ENCODE measurements at places on chromosomes 12 and 14. TPM values are rescaled to one million over a fixed set of nuclear protein-coding genes. Genes with fewer than 3 reads are reported as not detected.

DNA sequence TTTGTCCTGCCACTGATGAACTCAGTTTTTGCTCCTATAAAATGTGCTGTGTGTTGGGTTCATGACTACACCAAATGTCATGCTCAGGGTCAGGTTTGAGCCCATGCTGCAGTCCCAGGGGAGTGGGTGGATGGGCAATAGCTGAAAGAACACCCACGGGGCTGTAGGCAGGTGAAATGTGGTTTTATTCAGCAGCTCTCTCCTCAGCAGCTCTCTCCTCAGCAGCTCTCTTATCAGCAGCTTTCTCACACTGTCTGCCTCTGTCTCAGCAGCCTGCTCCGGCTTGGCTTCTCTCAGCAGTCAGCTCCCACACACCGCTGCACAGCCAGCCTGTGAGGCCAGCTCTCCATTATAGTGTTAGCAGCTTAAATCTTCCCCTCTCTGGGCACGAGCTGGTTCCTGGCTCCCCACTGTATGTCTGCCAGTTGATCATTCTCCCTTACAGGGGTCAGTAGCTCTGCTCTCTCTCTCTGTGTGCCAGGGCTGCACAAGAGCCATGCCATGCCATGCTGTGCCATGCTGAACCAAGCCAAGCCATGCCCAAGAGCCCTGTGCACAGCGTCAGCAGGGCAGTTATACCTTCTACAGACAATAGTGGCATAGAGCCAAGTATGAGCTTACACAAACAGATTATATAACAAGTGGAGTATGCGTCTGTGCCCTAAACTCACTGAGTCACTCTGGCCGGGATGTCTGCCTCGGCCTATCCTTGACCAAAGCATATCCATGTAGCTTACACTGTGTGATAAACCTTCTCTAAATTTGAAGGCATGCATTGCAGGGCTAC lies 303.3 kb upstream of the TMPO start:
- no peaks in the 10 kb centered on the region for H3K36me3 ChIP-seq
- H3K4me1 ChIP-seq: peaks cover 23% of the 10 kb centered on the region
- H3K27me3 ChIP-seq: no peaks in the 10 kb centered on the region
- no peak overlapping the region for H3K4me3 ChIP-seq
- no peak overlapping the region for H3K27ac ChIP-seq

Gene NFE2
- total RNA-seq: 3.0 TPM

DNA sequence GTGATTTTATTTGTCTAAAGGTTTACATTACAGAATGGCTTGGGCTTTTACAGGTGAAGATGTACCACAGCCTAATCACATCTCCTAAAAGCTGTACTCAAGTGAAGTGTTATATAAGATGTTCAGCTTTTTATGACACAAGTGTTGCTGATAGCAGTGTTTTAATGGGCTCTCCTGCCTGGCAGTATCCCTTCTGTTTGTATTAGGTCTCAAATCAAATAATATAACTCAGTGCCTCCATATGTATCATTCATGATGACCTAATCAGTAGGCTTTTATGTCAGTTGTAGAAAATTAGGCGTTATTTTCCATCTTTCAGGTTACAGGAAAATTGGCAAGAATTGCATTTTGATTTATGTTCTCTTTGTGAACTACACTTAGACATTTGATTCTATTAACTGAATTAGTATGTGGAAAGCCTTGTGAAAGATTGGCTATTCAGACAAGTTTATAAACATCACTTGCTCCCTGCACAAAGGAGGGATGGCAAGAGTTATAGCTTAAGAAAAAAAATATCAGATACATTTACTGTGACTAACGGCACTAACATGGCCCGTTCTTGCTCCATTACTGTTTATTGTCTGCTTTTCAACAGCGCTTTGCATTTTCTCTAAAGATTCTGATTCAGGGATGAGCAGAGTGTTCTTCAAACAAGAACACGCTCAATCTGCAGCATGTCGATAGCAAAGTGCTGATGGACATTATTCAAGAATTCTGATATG lies 143.7 kb upstream of the DIO2 start:
- DNase-seq: no peak
- no peak overlapping the region for H3K27ac ChIP-seq
- H3K27me3 ChIP-seq: no peaks in the 10 kb centered on the region
- H3K4me1 ChIP-seq: no peaks in the 10 kb centered on the region
- no peak overlapping the region for H3K4me3 ChIP-seq
- no peaks in the 10 kb centered on the region for H3K36me3 ChIP-seq

Gene STRAP
- total RNA-seq: 196 TPM

DNA sequence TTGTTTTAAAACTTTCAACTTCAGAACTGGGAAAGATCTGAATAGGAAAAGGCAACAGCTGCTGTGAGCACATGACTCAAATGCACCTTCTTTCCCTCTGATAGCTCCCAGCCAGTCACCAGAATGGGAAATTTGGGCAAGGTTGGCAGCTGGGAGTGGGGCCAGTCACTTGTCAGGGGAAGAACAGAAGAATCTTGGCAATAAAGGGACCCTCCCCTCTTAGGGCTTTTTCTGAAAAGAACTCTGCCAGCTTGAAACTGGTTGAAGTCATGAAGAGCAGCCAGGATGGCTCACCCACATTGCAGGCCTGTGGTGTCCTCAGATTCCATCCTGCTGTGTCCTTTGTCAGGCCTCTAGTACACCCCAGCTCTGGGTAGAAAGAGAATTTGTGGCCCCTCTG lies 10.3 kb upstream of the RIC8B start:
- H3K4me1 ChIP-seq: peaks cover 65% of the 10 kb centered on the region
- H3K27ac ChIP-seq: no peak overlapping the region
- H3K27me3 ChIP-seq: no peaks in the 10 kb centered on the region
- no peak for DNase-seq

GRCh38 chr14:53714495-53715192 lies 242.0 kb downstream of the BMP4 start:
- H3K4me1 ChIP-seq: peaks cover 11% of the 10 kb centered on the region
- DNase-seq: no peak
- H3K27me3 ChIP-seq: no peaks in the 10 kb centered on the region
- no peaks in the 10 kb centered on the region for H3K36me3 ChIP-seq
- no peak overlapping the region for H3K27ac ChIP-seq
- no peak overlapping the region for H3K4me3 ChIP-seq

DNA sequence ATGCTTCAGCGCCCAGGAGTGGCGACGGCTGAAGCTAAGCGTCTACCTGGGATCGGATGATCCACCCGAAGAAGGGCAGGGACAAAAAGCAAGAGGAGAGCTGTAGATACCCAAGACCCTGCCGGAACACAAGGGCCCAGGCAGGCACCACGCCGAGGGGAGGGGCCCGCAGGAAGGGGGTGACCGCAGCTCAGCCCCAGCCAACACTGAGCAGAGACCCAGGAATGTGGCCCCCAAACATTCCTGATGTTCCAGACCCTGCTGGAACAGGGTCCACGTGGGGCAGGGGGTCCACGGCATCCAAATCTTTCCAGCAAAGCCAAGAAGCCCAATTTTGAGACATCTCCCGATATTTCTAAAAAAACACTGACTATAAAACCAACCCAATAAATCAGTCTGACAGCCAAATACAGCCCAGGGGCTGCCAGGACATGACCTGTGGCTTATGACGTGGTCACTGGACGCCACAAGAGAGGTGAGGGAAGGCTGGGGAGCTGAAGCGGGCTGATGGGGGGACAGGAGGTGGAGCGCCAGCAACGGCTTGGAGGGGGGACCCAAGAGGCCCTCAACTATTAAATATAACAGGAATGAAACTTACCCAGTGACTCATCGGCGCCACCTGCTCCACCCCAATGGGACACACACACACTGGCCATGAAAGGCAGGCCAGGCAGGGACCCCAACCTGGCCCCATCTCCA lies 58.9 kb downstream of the NCOR2 start:
- H3K36me3 ChIP-seq: peaks cover 4% of the 10 kb centered on the region
- no peaks in the 10 kb centered on the region for H3K27me3 ChIP-seq
- no peak overlapping the region for H3K4me3 ChIP-seq
- no peak for DNase-seq
- H3K27ac ChIP-seq: peak overlapping the region; percentile 97
- H3K4me1 ChIP-seq: peaks cover 85% of the 10 kb centered on the region

DNA sequence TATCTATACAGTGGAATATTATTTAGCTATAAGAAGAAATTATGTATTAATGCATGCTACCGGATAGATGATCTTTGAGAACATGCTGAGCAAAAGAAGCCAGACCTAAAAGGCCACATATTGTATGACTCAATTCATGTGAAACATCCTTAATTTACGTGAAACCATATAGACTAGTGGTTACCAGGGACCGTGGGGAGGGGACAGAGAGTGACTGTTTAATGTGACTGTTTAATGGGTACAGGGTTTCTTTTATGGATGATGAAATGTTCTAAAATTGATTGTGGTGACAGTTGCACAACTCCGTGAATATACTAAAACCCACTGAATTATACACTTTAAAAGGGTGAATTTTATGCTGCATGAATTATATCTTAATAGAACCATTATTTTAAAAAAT lies 8.5 kb upstream of the BCL7A start:
- no peak overlapping the region for H3K4me3 ChIP-seq
- H3K4me1 ChIP-seq: no peaks in the 10 kb centered on the region
- H3K36me3 ChIP-seq: no peaks in the 10 kb centered on the region
- no peaks in the 10 kb centered on the region for H3K27me3 ChIP-seq
- H3K27ac ChIP-seq: no peak overlapping the region
- no peak for DNase-seq

DNA sequence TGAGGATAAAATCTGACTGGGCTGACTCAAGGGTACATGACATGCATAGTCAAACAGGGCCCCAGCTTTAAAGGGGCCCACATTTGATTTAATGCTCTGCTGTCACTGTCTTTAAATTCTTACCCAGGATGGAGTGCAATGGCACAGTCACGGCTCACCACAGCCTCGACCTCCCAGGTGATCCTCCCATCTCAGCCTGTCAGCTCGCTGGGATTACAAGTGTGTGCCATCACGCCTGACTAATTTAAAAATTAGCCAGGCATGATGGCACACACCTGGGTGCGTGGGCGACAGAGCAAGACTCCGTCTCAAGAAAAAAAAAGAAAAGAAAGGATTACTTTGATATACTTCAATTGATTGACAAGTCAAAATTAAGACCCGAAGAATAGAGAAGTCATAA lies 9.2 kb upstream of the PLBD1 start:
- no peak for DNase-seq
- H3K4me3 ChIP-seq: no peak overlapping the region
- no peaks in the 10 kb centered on the region for H3K27me3 ChIP-seq
- H3K4me1 ChIP-seq: peaks cover 13% of the 10 kb centered on the region
- H3K36me3 ChIP-seq: no peaks in the 10 kb centered on the region
- no peak overlapping the region for H3K27ac ChIP-seq

DNA sequence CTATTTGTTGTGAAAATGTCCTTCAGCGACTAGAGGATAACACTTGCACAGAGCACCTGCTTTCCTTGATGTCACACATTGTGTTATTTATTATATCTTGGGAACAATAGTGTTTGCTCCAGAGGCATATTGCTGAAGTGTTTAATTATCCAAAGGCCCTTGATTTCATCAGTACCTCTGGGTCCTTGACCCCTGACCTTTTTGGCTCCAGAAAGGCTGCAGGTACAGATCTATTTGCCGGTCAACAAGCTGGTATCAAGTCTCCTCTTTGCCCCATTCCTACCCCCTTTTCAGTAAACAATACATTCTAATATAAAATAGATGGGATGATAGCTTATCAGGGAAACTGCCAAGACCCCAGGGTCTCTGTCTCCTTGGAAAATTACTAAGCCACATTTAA lies 206.8 kb downstream of the DACT1 start:
- no peak overlapping the region for H3K27ac ChIP-seq
- H3K27me3 ChIP-seq: no peaks in the 10 kb centered on the region
- no peak for DNase-seq
- no peaks in the 10 kb centered on the region for H3K36me3 ChIP-seq

Gene FOXN3
- total RNA-seq: 147 TPM

GRCh38 chr14:64726585-64726890 lies 22.3 kb downstream of the PLEKHG3 start:
- DNase-seq: no peak
- peaks cover 29% of the 10 kb centered on the region for H3K36me3 ChIP-seq
- no peak overlapping the region for H3K4me3 ChIP-seq
- H3K27ac ChIP-seq: no peak overlapping the region
- H3K4me1 ChIP-seq: peaks cover 57% of the 10 kb centered on the region

Gene PZP
- total RNA-seq: 0.18 TPM

DNA sequence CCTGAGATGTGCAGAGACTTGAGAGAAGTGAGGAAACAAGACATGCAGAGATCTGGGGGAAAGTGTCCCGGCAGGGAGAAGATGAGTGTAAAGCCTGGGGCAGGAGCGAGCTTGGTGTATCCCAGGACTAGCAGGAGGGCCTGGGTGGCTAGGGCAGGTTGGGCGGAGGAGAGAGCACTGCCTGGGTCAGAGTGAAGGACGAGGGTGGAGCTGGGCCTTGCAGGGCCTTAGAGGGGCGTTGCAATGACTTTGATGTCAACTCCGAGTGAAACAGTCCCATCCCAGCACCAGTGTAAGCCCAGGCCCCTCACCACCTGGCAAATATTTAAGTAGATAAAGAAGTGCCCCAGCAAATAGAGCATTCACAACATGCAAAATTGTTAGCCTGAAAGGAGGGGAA lies 24.2 kb upstream of the RFLNA start:
- no peak for DNase-seq
- peaks cover 6% of the 10 kb centered on the region for H3K36me3 ChIP-seq
- H3K27ac ChIP-seq: 0 out of 2 replicates have a peak overlapping the region, but pooled peaks have one; percentile 50
- no peaks in the 10 kb centered on the region for H3K27me3 ChIP-seq
- H3K4me3 ChIP-seq: no peak overlapping the region

DNA sequence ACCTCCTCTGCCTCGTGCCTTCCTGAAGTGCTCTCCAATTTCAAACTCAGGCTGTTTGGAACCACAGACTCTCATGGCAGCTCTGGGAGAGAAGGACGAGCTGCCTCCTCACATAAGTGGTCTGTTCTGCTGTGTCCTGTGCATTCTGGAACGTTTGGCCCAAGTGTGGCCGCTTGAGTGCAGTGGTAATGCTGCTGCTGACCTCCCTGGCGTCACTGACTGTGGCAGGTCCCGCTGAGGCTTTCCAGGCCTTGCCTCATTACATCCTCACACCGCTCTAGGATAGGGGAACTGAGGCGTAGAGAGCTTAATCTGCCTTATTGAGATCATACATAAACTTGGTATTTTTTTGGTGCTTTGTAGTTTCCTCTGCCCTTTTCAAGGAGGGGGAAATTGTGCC lies 14.2 kb downstream of the CCDC92 start:
- no peak overlapping the region for H3K27ac ChIP-seq
- no peak overlapping the region for H3K4me3 ChIP-seq
- H3K36me3 ChIP-seq: no peaks in the 10 kb centered on the region
- no peaks in the 10 kb centered on the region for H3K4me1 ChIP-seq
- no peak for DNase-seq
